ENCODE measurements at places on chromosomes 7 and 10.

DNA sequence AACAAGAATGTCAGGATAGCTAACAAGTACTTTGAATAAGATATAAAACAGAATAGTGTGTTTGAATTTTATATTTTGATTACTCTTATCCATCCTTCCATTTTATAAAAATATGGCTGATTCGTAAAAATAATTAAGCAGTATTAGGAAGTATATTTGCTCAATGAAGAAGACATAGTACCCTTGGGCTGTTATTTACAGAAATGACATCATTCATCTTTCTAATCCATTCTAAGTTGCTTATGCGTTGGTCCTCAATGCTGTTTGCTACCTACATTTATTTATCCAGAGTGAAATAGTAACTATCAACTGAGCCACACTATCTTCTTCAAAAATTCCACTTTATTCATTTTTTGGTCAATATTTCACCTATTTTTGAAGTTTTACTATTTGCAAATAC, 2.1 kb upstream of the ZNF804B start:
- DNase-seq: no peak

GRCh38 chr10:71678057-71678805, 41.3 kb downstream of the C10orf105 start:
- no peak for DNase-seq

DNA sequence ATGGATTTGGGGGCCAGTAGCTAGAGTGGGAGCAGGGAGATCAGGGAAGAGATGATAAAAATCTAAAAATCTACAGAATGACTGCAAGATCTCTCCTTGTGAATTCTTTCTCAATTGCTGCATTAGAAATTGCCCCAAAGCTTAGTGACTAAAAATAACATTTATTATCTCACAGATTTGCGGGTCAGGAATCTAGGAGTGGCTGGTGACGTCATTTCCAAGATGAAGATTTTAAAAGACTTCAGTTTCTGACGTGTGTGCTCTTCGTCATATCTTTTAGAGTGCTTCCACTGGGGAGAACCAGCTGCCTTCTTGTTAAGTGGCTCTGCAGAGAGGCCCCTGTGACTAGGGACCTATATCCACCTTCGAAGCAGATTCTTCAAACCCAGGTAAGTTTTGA, 112.6 kb downstream of the DGKI start:
- no peak for DNase-seq

GRCh38 chr10:14236341-14236740, 94.4 kb downstream of the FRMD4A start:
- no peak for DNase-seq

DNA sequence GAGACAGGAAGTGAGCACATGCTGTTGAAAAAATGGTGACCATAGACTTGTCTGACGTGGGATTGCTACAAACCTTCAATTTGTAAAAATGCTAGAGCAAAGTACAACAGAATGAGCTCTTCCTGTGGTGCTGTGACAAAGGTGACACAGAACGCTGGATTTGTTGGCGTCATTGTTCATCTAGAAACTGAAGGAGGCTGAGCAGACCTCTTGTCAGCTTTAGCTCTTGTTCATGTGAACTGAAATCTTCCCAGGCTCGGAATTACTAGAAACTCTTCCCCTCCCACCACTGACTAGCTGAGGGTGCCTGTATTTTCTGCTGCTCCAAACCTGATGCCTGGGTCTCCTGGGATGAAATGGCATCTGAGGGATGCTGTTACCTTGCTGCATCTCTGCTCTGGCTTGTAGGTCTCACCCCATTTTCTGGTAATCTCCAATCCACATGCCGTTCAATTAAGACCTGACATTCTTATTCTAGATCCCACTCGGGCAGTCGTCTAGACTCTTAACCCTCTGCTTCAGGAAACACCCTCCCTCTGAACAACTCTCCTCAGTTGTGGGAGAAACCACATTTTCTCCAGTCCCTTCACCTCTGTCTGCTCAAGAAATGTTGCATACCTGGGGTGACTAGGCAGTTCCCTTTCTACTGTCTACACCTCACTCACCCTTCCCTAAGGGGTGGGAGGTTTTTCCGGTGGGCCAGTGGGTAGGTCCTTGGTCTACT, 349.3 kb downstream of the CXCL12 start:
- no peak for DNase-seq

GRCh38 chr10:109961174-109962001, 38.1 kb upstream of the XPNPEP1 start:
- no peak for DNase-seq

Data from stimulated activated naive CD4-positive, alpha-beta T cell (primary cell).